ENCODE measurements at places on chromosomes 12 and 14.

- no peak for DNase-seq
Observed at GRCh38 chr14:53850714-53851296, 105.8 kb downstream of the BMP4 start.

GRCh38 chr14:84084056-84084630 is 1445.8 kb upstream of the FLRT2 start:
- DNase-seq = no peak

- no peak for DNase-seq
Observed at GRCh38 chr12:4271717-4272423, 1.7 kb upstream of the CCND2 start.

DNA sequence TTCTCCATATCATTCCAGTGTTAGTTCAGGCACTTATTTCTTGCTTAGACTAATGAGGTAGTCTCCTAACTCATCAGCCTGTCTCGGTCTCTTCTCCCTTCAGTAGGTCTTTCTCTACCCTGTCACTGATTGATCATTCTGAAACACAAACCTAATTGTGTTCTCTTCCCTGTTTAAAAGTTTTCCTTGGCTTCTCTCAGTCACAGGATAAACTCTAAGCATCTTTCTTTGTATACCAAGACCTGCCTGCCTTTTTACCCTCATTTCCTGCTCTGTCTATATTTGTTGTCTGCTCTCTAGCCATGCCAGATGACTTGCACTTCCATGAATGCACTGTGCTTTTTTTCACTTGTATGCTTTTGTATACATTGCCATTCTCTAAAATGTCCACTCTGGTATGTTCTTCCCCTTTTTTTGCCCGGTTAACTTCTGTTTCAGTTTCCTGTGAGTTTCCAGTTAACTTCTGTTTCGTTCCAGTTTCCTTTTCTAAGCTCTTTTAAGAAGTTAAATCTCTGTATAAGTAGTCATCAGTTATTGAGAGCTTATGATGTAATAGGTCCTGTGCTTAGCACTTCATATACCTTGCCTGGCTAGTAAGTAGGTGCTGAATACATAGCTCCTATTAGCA is 12.8 kb downstream of the DIP2B start:
- no peak for DNase-seq

DNA sequence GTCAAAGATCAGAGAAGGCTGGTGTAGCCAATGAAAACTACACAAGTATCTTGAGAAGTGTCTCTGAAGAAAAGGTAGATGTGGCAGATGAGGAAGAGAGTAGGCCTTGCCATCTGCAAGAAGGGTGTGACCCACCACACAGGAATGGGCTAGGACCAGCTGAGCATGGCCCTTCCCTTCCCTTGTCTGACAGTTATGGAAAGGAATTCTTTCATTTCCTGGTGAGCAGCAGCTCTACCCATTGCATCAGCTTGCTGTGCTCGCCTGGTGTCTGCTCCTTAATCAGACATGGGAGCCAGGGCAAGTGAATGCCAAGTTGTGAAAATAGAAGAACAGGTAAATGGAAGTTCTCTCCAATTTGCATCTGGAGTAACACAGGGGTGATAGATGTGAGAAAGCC is 145.2 kb upstream of the KRR1 start:
- DNase-seq = no peak

DNA sequence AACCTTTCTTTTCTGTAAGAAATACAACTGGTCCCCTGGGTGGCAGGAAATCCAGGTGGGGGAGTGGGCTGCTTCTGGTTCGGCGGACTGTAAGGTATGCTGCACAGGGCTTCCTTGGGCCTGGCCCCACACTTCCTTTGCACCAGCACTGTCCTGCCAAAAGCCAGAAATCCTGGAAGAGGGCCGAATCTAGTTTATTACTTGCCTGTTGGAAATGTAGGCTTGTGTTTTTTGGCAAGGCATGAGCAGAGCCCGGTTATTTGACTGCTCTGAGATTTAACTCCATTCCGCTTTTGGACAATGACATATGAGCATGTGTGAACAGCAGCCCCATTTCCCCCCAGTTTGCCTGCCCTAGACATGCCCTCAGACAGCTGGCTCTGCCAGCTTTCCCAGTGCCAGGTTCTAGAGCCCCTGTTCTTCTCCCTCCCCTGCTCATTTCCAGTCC is 86.6 kb downstream of the BORCS5 start:
- DNase-seq = no peak

GRCh38 chr14:100059438-100059781 is 5.8 kb upstream of the EVL start:
- DNase-seq = no peak

DNA sequence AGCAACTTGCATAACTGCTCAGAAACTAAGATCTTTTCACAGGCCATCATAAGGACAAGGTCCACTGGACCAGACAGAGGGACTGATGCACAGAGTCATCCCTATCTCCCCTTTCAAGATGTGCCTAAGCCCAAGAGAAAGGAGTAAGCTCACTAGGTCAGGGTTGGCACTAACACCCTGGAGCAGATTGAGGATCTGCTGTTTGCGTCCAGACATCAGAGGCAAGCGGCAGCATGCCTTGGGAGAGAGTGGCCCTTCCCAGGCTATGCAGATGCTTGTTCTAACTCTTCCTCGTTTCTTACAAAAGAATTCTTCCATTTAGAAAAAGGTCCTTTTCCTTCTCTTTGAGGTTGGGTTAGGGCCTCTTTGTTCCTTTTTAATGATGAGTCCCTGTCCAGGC is 187.2 kb downstream of the KCNA5 start:
- no peak for DNase-seq

DNA sequence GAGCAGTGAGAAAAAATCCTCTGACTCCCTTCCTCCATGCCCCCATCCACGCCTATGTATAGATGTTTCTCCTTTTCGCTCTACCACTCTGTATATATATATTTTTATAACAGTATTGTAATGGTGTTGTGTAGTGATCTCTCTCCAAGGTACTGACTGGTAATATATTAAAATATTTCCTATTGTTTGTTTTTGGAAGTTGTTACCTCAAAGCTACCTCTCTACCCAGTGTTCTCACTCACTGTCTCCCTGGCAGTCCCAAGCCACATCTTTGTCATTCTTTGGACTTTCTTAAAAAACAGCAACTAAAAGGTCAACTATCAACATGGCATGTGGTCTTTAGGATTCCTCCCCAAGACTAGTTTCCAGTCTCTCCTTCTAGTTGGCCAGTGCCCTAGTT is 15.7 kb upstream of the RMST start:
- no peak for DNase-seq

DNA sequence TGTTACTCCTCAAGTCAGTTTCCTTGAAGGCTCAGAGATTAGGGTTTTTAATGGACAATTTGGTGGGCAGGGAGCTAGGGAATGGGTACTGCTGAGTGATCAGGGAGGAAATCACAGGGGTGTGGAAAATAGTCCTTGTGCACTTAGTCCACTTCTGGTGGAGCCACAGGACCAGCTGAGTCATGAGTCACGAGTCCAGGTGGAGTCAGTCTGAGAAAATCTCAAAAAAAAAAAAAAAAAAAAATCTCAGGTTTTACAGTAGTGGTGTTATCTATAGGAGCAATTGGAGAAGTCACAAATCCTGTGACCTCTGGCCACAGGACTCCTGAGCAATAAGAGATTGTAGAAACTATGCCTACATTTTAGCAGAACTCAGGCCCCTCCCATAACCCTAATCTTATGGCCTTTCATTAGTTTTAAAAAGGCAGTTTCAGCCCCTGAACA is 28.2 kb upstream of the AMN1 start:
- DNase-seq = no peak

DNA sequence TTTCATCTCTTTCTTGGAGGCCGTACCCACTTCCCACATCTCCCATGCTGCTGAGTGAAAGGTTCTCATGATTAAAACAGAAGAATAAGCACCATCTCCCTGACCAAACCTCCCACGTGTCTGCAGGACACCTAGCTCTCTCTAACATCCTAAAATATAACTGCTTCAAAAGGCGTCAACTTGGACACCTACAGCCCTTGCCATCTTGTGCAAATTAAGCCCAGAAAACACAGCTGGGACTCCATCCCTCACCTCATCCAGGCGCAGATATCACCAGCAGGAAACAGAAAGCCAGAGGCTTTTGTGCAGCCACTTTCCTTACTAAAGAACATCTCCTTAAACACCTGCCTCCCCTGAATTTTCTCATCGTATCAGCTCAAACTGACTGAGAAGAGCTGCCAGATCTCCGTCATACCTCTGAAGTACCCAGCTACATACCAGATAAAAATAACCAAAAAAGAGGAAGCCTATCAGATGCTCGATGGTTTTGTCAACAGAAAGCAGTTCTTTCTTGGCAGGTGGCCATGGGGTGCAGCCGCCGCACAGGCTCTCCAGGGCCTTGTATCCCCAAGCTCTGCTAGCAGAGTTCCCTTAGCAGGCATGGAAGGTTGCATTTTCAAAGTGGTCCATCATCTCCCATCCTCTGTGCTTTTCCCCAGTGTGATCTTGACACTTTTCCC is 28.8 kb downstream of the MAP3K9 start:
- no peak for DNase-seq

- no peak for DNase-seq
Observed at GRCh38 chr12:110741341-110742095, 1.2 kb downstream of the PPP1CC start.

- DNase-seq = no peak
Observed at GRCh38 chr14:79037593-79037992, 867.4 kb downstream of the NRXN3 start.

- no peak for DNase-seq
Observed at GRCh38 chr12:67091678-67092077, 177.5 kb upstream of the CAND1 start.

DNA sequence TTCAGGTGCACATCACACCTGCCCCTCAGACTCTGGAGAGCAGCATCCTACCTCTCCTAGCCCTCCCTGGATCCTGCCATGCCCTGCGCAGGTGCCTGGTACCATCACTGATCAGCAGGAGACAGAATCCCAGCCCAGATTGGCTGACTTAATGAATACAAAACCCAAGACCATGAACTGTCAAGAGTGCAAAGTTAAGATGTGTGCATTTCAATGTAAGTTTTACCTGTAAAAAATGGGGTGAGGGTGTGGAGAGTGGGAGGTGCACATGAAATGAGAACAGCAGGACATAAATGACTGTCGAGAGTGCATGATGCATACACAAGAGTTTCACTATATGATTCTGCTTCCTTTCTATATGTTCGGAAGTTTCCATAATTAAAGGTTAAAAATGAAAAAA is 57.9 kb upstream of the GPR68 start:
- DNase-seq = no peak

DNA sequence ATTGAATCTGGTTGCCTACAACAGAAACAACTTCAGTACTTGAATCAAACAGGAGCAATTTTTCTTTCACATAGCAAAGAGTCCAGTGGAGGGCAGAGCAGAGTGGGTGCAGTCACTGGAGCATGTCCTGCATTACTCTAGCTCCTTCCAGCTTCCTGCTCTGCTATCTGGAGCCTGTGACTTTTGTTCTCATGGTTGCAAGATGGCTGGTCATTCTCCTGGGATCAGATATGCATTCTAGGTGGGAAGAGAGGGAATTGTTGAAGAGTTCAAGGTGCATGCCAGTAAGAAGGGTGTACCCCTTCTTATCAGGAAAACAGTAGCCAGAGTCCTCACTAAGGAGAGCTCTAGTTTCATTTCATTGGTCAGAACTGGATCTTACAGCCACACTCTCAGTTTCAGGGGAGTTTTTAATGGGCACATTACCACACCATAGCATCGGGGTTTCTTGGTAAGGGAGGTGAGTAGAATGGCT is 8.0 kb downstream of the IFT43 start:
- no peak for DNase-seq

GRCh38 chr12:92719674-92720073 is 16.9 kb downstream of the PLEKHG7 start:
- DNase-seq = no peak

- no peak for DNase-seq
Observed at GRCh38 chr12:132124766-132125425, 19.2 kb downstream of the DDX51 start.

DNA sequence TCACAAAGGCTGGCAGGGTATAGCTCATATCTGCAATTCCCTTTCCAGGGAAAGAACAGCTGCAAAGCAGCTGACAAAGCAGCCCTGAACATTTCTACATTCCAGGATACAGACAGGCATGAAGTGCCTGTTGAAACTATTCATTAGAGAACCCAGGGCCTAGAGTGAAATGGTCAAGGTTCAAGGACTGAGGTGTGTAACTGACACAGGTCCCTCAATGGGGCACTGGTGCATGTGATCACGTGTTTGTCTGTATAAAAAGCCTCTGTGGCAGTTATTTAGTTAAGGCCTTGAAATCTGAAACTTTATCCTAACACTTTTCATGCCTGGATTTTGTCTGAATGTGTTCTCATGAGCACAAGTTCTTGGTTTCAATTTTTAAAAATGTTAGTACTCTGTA is 47.1 kb downstream of the GIT2 start:
- DNase-seq = no peak

DNA sequence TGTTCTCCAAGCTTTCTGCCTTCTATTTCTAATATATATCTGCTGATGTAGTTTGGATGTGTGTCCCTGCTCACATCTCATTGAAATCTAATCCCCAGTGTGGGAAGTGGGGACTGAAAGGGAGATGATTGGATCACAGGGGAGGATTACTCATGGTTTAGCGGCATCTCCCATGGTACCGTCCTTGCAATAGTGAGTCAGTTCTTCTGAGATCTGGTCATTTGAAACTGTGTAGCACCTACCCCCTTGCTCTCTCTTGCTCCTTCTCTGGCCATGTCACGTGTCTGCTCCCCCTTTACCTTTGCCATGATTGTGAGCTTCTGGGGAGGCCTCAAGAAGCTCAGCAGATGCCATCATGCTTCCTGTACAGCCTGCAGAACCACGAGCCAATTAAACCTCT is 26.2 kb upstream of the ALX1 start:
- no peak for DNase-seq

- peak; percentile 49 for DNase-seq
Observed at GRCh38 chr12:52907092-52907810, 2.4 kb upstream of the KRT8 start.

All from NCI-H526 treated with DMSO at 0.1 percent for 48 hours (cell line).